ENCODE measurements at places on chromosomes 2 and 18.

DNA sequence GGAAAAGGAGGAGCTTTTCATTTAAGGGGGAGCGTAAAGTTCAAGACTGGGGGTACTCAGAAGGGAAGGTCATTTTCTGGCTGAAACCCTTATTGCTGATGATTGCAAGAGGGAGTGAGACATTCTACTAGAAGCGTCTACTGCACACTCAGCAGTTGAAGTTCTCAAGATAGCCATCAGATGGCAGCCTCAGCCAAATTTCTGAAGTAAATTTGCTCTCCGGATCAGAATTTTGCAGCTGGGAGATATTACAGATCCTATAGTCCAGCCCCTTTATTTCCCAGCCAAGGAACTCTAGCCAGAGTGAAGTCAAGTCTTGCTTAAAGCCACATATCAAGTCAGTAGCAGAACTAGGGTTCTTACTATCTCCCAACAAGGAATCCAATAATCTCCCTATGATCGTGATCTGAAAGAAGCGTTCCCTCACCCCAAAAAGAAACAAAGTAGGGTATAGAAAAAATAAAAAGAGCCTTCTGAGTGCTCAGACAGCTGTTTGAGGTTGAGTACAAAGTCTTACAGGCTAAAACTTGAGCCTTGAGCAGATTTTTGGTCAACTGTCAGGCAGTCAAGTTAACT, 24.0 kb downstream of the RAX start:
- DNase-seq = peak; percentile 58

DNA sequence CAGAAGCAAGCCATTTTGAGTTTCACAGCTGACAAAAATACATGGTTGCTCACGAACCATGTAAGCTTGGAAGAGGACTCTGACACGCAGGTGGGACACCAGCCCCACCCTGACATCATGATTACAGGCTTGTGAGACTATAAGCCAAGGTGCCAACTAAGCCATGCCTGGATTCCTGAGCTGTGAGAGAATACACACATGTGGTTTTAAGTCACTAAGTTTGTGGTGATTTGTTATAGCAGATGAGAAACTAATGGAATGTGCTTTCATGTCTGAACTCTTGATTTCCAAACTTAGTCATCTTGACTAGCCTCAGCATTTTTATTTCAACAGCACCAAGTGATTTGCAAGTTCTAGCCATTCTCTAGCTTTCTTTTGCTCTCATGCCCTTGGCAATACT, 676.1 kb upstream of the CELF4 start:
- no peak for DNase-seq

DNA sequence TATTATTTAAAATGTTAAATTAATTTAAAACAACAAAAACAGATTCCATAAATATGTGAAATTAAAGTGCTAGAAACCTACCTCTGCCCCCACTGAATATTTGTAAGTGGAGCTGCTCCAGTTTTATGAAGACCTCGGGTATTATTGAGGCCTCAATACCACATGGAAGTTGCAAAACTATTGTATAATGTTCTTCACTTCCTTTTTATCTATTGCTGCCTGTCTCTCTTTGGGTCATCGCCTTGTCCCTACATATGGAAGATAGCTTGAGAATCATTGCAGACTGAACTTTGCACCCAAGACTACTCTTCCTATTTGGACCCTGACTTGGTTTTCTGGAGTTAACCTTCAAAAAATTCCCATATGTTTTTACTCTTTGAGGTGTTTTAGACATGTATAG, 212.1 kb upstream of the NETO1 start:
- DNase-seq = no peak

- no peak for DNase-seq
These were observed 1.5 kb downstream of the STRADB start for GRCh38 chr2:201452922-201453643.

DNA sequence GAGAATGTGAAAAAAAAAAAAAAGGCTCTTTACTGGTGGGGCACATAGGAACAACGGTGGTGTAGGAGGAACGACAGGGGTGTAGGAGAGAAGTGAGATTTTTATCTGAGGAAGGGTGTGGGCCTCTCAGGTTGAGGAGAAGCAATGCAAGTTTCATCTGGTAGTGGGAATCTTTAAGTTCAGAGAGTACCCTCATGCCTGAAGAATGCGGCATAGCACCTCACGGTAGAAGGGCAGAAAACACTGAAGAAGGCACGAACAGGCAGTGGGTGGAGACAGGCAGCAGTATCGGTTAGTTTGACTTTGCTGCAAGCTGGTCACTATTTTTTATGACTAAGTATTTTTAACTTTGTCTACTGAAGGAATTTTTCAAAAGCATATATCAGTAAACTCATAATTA, 52.2 kb upstream of the TSPYL6 start:
- no peak for DNase-seq

- DNase-seq = no peak
These were observed 89.9 kb downstream of the GLI2 start for GRCh38 chr2:120825370-120826259.

- DNase-seq = no peak
These were observed 6.7 kb downstream of the NPPC start for GRCh38 chr2:231919341-231920035.

GRCh38 chr2:197500503-197501131, 438 bp downstream of the HSPE1 start:
- DNase-seq = no peak

Data from iPS-NIHi11 (cell line).